CD4-positive, alpha-beta T cell treated with Interleukin-2 at 100 ng/mL for 4 hours (primary cell): ENCODE measurements at places on chromosomes 6 and 20.

- DNase-seq: no peak
Observed at GRCh38 chr6:135188718-135189117, 7.6 kb downstream of the MYB start.

- no peak for DNase-seq
Observed at GRCh38 chr6:156687789-156688619, 89.2 kb upstream of the ARID1B start.

DNA sequence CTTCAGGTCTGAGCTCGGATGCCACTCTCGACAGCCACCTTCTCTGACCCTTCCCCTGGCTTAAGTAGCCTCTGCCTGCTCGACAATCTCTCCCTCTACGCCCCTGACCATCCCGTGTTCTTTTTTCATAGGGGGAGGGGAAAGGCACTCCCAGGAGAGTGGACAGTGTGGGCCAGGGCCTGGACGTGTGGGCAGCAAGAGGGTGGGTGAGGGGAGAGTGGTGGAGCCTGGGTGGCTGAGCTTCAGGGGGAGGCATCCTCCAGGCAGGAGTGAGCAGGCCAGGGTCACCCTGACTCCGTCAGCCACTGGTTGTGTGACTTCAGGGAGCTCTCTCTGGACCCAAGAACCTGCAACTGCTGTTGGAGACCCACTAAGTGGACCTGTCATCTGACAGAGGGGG, 92.7 kb downstream of the CEBPB start:
- no peak for DNase-seq

GRCh38 chr6:118606268-118606667, 45.1 kb downstream of the CEP85L start:
- no peak for DNase-seq

GRCh38 chr6:139402876-139403386, 28.5 kb upstream of the CITED2 start:
- no peak for DNase-seq

GRCh38 chr6:64679416-64679815, 1027.6 kb downstream of the EYS start:
- no peak for DNase-seq

GRCh38 chr6:83470001-83470400, 39.1 kb upstream of the ME1 start:
- DNase-seq: no peak

- DNase-seq: no peak
Observed at GRCh38 chr6:170314983-170315382, 8.4 kb downstream of the FAM120B start.

DNA sequence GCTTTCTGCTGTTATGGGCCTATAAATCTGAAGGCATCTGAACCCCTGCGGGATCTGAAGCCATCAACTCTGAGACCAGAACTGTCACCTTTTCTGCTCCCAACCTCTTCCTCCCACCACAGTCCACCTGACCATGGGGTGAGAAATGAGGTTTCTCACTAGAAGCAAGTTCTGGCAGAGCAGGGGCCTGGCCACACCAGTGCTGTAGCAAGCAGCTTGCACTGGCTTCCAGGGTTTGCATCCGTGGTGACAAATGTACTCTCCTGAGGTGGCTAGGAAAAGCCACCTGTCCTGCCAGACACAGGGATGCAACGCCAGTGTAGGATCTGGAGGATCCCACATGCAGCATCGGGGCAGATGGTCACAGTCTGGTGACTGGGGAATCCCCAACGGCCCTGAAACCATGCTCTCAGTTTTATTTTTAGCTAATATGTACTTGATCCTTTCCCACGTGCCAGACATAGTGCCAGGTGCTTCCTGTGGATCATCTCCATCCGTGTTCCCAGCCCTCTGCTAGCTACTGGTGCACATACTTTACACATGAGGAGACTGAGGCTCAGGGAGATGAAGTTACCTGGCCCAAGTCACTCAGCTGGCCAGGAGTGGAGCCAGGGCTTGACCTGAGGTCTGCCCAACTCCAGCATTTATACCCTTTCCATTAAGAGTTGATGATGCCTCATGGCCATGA, 122.1 kb upstream of the SPACA1 start:
- DNase-seq: no peak

DNA sequence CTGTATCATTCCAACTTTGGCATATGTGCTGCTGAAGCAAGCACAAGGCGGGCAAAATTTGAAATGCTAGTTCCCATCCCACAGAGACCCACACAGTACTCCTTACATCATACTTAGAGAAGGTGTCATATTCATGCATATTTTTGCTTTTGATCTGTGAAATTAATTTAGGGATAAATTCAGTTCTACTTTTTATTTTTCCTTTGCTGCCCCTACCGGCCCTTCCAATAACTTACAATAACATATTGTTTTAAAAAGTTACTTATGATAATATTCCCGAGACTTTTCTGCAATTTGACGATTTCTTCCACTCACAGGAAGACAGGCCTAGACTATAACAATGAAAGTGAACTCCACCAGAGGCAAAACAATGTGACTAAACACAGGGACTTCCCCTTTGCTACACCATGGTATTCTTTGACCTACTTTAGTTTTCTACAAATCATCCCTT, 35.0 kb downstream of the SESN1 start:
- peak; percentile 72 for DNase-seq

DNA sequence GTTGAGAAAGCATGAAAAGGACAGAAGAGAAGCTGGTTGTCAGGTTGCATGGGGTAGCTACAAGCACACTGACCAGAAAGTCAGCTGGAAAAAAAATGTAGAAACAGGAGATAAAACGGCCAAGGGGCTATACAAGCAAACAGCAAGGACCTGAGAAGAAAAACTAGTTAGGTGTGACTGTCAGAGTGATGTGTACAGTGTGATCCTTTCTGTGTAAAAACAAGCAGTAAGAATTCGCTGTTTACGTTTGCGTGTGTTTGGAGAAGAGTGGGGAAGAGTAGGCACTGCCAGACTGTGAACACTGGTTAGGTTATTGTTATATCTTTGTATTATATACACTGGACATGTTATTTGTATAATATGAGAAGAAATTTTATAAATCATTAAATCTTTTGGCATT, 28.1 kb downstream of the PTPN1 start:
- no peak for DNase-seq

GRCh38 chr20:17957505-17958363, 10.9 kb downstream of the SNX5 start:
- DNase-seq: no peak

DNA sequence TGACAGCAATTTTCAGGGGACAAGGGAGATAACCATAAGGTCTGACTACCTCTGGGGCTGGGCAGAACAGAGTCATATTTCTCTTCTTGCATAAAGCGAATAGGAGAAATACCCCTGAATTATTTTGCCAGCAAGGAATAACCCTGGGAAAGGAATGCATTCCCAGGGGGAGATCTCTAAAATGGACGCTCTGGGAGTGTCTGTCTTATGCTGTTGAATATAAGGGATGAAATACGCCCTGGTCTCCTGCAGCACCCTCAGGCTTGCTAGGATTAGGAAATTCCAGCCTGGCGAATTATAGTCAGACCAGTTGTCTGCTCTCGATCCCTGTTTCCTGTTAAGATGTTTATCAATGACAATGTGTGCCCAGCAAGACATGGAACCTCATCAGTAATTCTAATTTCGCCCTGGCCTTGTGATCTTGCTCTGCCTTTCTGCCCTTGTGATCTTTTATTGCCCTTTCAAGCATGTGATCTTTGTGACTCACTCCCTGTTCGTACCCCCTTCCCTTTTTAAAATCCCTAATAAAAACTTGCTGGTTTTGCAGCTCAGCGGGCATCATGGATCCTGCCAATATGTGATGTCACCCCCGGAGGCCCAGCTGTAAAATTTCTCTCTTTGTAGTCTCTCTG, 221.6 kb upstream of the HS3ST5 start:
- DNase-seq: no peak

DNA sequence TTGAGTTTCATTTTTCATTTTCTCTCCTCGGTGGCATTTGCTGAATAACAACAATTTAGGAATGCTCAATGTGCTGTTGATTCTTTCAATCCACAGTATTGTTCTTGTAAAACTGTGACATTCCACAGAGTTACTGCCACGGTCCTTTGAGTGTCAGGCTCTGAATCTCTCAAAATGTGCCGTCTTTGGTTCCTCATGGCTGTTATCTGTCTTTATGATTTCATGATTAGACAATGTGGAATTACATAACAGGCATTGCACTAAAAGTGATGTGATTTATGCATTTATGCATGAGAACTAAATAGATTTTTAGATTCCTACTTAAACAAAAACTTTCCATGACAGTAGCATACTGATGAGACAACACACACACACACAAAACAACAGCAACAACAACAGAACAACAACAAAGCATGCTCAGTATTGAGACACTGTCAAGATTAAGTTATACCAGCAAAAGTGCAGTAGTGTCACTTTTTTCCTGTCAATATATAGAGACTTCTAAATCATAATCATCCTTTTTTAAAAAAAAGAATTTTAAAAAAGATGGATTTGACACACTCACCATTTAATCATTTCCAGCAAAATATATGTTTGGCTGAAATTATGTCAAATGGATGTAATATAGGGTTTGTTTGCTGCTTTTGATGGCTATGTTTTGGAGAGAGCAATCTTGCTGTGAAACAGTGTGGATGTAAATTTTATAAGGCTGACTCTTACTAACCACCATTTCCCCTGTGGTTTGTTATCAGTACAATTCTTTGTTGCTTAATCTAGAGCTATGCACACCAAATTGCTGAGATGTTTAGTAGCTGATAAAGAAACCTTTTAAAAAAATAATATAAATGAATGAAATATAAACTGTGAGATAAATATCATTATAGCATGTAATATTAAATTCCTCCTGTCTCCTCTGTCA, 88.1 kb downstream of the SNAP25 start:
- DNase-seq: peak; percentile 18

DNA sequence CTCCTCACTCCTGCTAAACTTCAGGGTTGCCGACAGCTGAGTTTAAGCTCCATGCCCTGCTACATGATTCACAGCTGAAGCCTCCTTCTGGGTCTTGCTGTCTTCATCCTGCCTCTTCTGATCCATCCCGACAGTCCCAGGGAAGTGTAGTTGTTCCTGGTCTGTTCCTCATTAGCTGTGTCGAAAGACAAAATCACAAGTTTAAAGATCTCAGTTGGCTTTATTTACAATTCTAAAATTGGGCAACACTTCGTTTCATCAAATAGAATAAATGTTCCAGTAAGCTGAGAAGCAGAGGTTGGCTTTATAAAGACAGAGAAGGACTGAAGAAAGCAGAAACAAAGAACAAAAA, 4.1 kb upstream of the SLC2A10 start:
- DNase-seq: no peak

- DNase-seq: peak; percentile 11
Observed at GRCh38 chr20:49620364-49621240, 52.7 kb upstream of the PTGIS start.

DNA sequence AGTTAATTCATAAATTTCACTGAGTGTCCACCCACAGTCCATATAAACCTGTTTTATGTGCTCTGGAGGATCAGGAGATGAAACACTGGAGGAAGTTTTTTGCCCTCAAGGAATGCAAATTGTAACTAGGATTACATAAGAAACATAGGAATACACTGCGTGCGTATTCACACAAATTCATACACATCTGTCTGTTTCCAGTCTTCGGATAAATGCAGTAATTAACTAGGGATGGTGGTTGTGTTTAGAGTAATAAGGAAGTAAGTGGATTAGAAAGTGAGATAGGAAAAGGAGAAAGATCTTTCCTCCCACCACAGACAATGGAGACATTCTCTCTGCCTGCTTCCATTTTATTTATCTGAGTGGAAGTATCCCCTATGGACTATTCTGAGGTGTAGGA, 35.7 kb upstream of the POPDC3 start:
- no peak for DNase-seq

DNA sequence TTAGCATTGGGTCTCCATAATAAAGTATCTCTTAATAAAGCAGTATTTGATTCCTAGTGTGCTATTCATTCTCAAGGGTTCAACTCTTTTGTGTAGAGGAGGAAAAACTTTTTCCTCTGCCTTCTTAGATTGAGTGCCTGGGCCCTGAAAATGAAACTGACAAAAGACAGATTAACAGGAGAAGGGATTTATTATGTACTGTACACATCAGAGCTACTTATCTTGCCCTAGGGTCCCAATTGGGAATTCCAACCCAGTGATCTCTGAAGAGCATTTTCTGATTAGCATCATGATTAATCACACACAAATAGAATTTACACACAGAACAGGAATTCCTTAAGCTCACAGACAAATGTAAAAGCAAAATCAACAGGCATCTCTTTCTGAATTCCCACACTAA, 128.9 kb downstream of the CD164 start:
- DNase-seq: no peak

GRCh38 chr6:16760516-16761470, at the start of gene ATXN1:
ATXN1 (minus strand) TSS chr6:16761460.
- peak; percentile 45 for DNase-seq

DNA sequence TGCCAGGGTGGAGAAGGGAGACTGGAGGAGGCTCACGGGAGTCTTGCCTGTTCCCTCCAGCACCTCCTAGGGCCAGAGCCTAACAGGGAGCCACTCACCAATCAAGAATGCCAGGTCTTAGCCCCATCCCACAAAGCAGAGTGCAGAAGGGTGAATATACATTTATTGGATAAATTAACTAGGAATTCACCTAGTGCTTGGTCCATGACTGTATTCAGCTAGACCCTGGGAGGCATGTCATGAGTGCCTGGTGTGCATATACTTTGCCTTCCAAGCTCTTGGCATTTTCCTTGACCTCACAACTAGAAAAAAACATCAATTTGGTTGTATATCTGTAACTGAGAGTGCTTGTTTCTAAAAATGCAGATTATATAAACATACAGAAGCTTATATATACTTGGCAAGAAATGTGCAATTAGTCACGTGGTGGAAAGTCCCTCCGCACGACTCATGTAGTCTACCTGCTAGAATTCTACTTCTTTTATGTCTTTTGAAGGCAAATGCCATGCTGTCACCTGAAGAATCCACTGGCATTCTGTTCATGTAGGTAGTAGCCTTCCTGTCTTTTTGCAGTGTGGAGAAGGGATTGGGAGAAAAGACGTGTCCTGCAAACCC, 991.0 kb downstream of the KIF16B start:
- no peak for DNase-seq

DNA sequence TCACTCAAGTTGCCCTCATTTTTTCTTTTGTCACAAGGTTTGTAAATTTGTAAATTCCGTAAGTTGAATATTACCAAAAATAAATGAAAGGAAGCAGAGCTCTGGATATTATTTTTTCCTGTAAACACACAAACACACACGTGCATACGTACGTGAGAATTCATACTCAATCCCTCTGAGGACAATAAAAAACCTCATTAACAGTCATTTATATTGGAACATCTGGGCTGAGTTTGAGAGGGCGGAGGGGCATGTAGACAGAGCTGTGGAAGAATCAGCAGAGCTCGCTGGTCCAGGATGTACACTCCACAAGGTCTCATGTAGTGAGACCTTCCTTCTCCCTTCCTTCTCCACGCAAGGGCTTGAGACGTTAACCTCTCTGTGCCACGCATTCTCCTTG, 24.2 kb upstream of the DOK5 start:
- no peak for DNase-seq

DNA sequence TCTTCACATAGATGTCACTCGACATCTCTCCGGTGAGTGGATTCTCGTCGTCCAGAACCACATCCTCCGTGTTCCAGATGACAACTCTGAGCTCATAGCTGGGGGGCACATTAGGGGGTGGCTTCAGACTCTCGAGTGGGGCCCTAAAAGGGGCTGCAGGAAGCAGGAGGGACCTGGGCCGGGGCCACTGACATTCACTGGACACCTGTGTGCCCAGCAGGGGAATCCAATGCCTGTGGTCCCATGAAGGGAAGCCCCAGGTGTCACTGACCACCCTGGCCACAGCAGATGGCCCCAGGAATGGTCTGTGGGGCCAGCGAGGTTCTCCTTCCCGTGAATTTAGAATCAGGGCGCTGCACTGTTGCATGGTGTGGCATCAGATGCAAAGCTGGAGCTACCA, 18.7 kb downstream of the ERGIC3 start:
- no peak for DNase-seq

- no peak for DNase-seq
Observed at GRCh38 chr6:135087403-135087802, 32.8 kb upstream of the HBS1L start.
